ENCODE measurements at places on chromosomes 16 and 17.

GRCh38 chr17:58387834-58388233, 29.5 kb downstream of the RNF43 start:
- peak; percentile 59 for DNase-seq

GRCh38 chr16:245105-245504, 10.5 kb downstream of the FAM234A start:
- no peak for DNase-seq

DNA sequence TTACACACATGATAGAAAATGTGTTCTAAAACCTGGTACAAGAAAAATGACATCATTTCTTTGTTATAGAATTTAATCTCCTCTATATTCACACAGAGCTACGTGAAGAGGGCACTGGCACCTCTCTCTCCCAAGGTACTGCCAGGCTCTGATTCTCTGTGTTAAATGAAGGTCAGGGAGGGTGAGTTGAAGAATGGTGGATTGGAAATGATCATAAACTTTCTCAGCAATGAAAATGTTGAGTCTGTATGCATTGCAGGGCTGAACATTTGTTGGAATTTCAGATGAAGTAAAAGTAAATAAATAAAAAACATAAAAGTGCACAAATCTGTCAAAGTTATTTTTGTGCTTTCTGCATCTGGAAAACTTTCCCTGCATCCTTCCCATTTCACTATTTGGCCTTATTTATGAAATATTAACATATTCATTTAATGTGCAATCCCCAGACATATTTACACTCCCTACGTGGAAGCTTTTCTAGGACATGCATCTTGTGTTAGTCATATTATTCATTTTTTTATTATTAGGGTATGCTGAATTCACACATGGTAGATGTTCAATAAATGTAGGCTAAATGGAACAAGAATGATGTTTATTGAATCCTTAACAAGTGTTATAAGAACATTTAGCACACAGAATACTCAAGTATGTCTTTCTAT, 810.3 kb upstream of the CDH8 start:
- DNase-seq: no peak

DNA sequence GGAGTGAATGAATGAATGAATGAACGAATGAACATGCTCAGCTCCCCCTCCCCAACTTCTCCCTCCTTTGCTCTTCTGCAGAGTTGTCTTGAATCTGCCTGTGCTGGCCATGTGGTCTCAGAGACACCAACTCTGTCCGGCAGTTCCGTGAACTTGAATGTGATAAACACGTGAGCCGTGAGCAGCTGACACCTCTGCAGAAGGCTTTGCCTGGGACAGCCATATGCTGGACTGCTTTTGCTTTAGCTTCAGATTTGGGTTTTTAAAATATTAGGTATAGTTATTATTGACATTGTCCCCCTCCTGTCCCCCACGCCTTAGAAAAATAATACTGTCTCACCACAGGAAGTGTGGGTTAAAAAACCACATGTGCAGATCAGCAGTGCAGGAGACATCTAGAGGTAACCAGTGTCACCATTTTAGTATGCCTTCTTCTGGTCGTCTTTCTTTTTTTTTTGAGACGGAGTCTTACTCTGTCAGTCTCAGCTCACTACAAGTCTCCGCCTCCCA, 83.8 kb downstream of the ABCC1 start:
- DNase-seq: no peak

GRCh38 chr17:4969047-4969550, 1.5 kb upstream of the SPAG7 start:
- peak; percentile 72 for DNase-seq

- no peak for DNase-seq
Measured at GRCh38 chr16:7405166-7405565, 72.5 kb downstream of the RBFOX1 start.

DNA sequence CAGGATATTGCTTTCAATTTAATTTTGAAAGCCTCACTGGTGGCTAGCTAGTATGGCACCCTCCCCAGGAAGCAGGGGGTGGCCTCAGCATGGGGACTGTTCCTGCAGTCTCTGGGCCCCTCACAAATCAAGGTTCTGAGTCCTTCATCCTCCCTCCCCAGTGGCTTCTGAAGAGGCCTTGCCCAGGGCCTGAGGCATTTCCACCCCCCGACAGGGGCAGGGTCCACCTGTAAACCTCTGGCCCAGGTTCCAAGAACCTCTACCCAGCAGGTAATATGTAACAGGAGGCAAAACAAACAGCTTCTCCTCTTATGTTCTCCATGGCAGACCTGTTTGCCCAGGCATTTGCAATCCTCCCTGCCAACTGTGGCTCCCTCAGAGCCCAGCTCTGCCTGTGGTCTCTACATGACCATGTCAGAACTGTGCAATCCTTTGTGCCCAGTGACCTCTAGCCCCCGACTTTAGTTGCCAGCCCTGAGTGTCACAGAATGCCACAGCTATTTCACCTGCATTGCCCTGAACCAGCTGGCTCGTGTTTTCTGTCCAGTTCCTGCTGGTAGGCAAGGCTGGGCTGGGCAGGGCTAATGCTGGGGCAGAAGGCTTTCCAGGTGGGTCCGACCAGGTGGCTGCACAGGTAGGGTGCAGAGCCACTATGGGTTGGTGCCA, 14.3 kb downstream of the ACSF2 start:
- DNase-seq: no peak

DNA sequence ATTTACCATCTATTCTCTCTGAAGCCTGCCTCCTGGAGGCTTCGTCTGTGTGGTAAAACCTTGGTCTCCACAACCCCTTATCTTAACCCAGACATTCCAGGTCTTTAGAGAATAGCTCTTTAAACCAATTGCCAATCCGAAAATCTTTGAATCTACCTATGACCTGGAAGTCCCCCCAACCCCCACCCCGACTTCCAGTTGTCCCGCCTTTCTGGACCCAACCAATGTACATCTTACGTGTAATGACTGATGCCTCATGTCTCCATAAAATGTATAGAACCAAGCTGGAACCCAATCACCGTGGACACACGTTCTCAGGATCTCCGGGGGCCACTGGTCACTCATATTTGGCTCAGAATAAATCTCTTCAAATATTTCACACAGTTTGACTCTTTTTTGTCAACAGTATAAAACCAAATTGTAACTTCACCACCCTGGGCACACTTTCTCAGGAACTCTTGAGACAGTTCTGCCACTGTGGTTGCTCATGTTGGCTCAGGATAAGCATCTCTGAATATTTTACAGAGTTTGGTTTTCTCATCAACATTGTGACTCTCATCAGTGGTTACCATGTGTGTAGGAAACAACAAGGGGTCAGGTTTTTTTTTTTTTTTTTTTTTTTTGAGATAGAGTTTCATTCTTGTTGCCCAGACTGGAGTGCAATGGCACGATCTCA, 18.1 kb upstream of the DNAH17 start:
- DNase-seq: no peak

DNA sequence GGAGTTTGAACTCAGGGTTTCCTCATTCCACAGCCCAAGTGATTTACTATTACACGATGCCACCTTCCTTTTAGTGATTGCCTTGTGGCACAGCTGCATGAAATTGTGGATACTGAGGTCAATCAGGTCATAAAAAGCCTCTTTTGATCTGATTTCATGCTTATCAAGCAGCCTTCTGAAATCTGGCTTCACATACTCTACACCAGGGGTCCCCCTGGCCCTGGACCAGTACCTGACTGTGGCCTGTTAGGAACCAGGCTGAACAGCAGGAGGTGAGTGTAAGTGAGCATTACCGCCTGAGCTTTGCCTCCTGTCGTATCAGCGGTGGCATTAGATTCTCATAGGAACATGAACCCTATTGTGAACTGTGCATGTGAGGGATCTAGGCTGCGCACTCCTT, 13.8 kb downstream of the SLFN5 start:
- DNase-seq: peak; percentile 52

- DNase-seq: peak; percentile 64
Measured at GRCh38 chr17:44906010-44906646, 6.9 kb upstream of the EFTUD2 start.

- no peak for DNase-seq
Measured at GRCh38 chr17:12421646-12422306, 243.9 kb upstream of the MYOCD start.

GRCh38 chr17:65753348-65753747, 191.9 kb upstream of the AXIN2 start:
- no peak for DNase-seq

DNA sequence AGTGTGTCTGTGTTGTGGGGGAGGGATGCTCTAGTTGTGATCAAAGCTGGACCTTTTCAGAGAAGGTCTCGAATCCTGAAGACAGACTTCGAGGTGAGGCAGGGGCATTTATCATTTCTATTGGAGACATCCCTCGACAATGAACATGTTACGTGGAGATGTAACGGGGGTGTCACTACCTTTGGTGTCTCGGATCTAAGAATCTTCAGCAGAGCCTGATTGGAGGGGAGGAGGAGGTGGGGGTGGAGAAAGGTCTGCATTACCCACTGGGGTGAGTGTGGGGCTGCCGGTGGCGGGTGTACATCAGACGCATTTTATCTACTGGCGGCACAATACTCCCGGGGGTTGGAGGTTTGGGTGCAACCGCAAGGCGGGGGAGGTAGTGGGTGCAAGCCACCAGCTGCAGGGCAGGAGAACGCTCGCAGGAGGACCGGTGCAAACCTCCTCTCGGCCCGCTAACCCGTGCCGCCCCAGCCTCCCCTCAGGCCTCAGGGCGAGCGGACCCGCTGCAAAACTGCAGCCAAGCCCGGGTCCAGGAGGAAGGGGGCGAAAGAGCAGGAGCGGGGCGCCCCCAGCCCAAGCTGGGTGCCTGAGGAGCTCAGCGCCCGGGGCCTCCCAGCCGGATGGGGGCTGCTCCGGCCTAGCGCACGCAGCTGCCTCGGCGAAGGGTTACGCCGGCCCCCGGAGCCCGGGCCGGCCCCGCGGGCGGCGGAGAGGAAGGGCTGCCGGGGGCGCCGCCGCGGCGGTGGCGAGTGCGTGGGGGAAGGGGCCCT, 735 bp downstream of the ZNF652 start:
- peak; percentile 54 for DNase-seq

DNA sequence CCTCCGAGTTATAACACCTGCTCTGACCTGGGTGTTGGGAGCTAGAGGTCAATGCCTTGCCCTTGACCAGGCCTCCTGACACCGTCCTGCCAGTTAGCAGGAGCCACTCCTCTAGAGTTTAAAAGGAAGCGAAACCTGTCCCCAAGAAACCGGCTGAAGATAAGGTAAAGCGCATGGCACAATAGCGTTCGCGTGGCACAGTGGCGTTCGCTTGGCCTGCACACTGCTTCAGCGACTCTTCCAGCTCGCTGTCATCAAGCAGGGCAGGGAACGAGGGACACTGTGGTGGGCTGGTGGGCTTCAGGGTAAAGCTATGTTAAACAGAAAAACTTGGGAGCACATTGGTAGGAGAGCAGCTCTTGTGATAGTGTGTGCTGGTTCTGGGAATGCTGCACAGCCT, 28.2 kb upstream of the ETV4 start:
- no peak for DNase-seq

GRCh38 chr17:19306160-19307111, 56.1 kb downstream of the B9D1 start:
- DNase-seq: no peak

- no peak for DNase-seq
Measured at GRCh38 chr17:82560802-82561428, 41.4 kb downstream of the FOXK2 start.

- no peak for DNase-seq
Measured at GRCh38 chr16:6616746-6617145, 715.9 kb upstream of the RBFOX1 start.

DNA sequence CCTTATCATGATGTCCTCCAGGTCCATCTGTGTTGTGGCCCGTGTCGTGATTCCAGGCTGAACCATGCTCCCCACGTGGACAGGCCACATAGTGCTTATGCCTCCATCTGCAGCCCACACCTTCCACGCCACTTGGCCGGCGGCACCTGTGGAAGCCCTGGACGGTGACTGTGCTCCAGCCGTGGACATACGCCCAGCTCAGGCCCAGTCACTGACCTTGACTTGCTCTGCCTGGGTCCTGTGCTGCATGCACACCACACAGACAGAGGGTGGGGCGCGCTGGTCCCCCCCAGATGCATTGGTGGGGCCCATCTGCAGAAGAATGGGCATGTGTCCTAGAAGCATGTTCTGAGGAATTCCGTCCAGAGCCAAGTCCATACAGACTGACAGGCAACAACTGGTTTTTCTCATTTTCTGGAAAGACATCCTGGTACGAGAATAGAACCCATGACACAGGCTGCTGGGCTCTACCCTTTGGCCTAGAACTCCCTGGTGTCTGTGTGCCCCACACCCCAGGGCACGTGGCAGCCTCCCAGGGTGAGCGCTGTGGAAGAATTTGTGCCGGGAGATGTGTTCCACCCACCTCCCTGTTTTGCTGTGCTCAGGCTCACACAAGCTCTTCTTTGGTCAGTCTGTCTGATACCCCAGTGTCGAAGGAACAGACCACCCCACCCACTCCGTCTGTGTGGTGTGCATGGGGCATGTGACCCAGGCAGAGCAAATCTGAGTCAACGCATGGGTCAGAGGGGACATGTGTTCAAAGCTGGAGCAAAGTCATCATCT, 39.5 kb downstream of the GPT2 start:
- DNase-seq: no peak

DNA sequence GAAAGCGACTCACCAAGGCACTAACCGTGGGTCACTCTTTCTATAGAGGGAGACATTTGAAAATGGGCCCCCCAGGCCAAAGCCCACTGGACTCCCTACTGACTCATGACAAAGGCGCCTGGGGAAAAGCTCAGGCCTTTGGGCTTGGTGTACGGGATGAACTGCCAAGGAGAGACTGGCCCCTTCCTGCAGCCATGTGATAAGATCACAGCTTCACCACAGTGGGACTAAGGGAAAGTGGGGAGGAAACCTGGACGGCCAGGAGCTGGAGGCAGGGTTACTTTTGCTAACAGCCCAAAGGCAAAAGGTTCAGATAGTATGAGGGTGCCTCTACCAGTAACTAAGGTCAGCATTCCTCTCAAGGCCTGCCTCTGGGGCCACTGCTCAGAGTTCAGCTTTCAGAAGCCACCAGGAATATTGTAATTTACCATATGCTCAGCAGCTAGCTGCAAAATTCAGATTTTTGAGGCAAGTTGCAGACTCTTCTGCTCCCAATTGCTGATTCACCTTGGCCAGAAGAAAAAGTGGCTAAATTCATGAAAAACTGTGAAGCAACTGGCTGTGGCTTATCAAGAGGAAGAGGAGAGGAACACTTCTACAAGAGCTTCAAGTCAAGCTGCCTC, 37.1 kb upstream of the SLC25A19 start:
- DNase-seq: no peak

DNA sequence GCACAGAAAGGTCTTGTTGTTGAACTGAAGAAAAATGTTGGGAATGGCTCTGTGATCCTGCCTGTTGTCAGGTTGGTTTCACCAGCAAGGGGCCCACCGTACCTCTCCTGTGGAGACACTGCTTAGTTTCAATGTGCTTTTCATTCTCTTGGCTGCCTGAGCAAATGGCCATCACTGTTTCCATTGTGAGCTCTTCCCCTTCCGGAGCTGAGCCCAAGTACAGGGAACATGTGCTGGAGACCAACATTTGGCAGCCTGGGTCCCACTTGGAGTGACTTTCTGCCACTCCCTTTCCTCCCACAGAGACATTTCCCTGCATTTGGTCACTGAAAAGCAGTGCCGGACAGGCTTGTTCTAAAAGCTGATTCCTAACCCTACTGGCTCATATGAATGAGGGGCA, 23.1 kb downstream of the GABARAPL2 start:
- DNase-seq: no peak

DNA sequence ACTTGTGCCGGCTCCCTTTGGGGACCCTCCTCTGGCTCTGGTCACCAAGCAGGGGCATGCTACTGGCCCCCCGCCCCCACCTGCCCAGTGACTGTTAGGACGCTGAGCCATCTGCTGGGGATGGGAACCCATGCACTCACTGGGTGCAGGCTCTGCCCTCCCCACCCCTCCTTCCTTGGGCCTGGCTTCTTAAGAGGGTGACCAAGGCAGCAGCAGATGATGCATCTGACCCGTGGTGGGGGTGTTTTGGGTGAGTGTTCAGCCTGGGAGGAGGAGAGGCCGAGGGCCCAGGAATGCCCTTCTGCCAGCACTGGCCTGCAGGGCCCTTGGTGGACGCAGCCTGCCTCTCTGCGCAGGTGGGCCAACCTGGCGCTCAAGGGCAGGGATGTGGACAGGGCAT, 19.2 kb upstream of the MTSS2 start:
- DNase-seq: no peak

All from Caki2 (cell line).